ENCODE measurements at places on chromosomes 1 and 21.

- DNase-seq = no peak
Measured at GRCh38 chr1:97489834-97490233, 431.0 kb downstream of the DPYD start.

- DNase-seq = no peak
Measured at GRCh38 chr1:2556678-2557481, 709 bp downstream of the TNFRSF14 start.

- no peak for DNase-seq
Measured at GRCh38 chr1:201062511-201063091, 39.1 kb upstream of the KIF21B start.

GRCh38 chr1:50080904-50081586 is 27.7 kb upstream of the ELAVL4 start:
- DNase-seq = no peak

GRCh38 chr1:218660678-218661053 is 315.5 kb downstream of the TGFB2 start:
- DNase-seq = no peak

DNA sequence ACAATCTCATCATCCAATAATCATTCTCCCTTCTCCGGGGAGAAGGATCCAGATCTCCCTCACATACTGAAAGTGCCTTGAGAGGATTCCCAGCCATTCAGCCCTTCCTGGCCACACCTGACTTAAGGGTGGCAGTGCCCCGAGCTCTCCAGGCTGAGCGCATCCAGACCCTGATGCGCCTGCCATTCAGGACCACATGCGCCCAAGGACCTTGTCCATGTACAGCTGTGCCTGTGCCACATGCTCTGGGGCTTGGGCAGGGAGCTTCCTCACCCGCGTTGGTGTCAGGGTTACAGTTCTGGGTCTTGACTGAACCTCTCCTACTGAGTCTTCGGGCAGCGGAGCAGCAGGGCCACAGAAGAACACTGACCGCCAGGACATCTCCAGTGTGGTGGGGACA is 121.1 kb downstream of the KIAA0319L start:
- DNase-seq = no peak

- no peak for DNase-seq
Measured at GRCh38 chr1:85621430-85621829, 40.9 kb downstream of the CCN1 start.

- no peak for DNase-seq
Measured at GRCh38 chr1:185080422-185080821, 35.1 kb downstream of the RNF2 start.
